ENCODE measurements at places on chromosomes 4 and X. TPM values are rescaled to one million over a fixed set of nuclear protein-coding genes. Genes with fewer than 3 reads are reported as not detected.

DNA sequence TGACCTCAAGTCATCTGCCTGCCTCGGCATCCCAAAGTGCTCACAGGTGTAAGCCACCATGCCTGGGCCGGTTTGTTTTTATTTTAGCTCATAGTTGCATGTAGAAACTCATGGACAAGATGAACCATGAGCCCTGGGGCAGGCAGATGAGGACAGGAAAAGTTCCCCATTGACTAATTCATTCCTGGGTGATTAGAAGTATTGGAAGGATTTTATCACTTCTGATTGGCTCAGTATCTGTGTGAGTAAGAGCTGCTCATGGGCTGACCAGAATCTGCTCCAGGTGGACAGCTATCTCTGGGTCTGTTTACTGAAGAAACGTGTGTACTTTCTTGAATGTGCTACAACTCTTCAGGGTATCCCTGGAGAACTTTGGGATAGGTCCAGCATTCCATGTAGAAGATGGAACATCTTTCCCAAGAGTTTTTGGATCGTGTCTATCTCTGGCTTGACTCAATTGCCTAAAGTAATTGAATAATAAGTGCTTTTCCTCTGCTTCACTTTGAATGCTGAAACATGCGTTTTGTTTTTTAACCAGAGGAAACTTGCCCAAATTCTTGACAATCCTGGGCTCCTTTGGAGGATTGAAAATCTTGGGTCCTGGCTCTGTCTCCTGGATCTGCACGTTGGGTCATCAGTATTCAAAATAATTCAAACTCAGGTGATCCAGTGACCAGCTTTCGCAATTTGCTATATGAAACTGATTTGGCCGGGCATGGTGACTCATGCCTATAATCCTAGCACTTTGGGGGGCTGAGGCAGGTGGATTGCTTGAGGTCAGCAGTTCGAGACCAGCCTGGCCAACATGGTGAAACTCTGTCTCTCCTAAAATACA lies 88.6 kb upstream of the DHRSX start:
- no peaks in the 10 kb centered on the region for H3K36me3 ChIP-seq
- H3K27me3 ChIP-seq, result no peaks in the 10 kb centered on the region
- H3K27ac ChIP-seq, result no peak overlapping the region
- no peak overlapping the region for H3K4me3 ChIP-seq

CNKSR2 gene
- not detected for total RNA-seq

DNA sequence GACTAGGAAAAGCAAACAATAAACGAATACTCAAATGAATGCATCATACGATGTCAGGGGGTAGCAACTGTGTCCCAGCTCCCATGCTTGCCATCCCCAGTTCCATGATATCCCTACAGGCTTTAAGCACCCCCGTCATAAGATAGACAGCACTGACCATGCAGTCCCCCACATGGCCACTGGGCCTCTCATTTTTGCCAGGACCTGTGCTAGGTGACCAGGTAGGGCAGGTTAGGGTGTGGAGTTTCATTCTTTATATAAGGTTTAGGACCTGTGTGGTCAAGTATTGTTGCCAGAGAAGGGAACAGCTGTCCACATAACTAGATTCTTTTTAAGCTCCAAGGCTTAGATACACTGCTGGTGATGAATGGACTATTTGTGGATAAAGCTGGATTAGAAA lies 9.7 kb downstream of the PPEF2 start:
- DNase-seq, result no peak
- H3K4me3 ChIP-seq, result no peak overlapping the region
- no peaks in the 10 kb centered on the region for H3K36me3 ChIP-seq

DCAF4L1 gene
- not detected for total RNA-seq

- H3K4me3 ChIP-seq, result no peak overlapping the region
- no peak overlapping the region for H3K27ac ChIP-seq
- H3K4me1 ChIP-seq, result no peaks in the 10 kb centered on the region
- no peaks in the 10 kb centered on the region for H3K27me3 ChIP-seq
Measured at GRCh38 chr4:176271749-176272148, 2.7 kb upstream of the ASB5 start.

GRCh38 chrX:117851025-117851424 lies 265.6 kb downstream of the KLHL13 start:
- DNase-seq, result no peak
- no peaks in the 10 kb centered on the region for H3K4me1 ChIP-seq
- H3K27me3 ChIP-seq, result no peaks in the 10 kb centered on the region
- H3K27ac ChIP-seq, result no peak overlapping the region

UGT2B15 gene
- not detected for total RNA-seq

JCHAIN gene
- total RNA-seq, result 1.8 TPM
